ENCODE measurements at places on chromosomes 13 and 19.
A peak's percentile ranks its signal among the peaks of the same experiment; 100 is the strongest.

DNA sequence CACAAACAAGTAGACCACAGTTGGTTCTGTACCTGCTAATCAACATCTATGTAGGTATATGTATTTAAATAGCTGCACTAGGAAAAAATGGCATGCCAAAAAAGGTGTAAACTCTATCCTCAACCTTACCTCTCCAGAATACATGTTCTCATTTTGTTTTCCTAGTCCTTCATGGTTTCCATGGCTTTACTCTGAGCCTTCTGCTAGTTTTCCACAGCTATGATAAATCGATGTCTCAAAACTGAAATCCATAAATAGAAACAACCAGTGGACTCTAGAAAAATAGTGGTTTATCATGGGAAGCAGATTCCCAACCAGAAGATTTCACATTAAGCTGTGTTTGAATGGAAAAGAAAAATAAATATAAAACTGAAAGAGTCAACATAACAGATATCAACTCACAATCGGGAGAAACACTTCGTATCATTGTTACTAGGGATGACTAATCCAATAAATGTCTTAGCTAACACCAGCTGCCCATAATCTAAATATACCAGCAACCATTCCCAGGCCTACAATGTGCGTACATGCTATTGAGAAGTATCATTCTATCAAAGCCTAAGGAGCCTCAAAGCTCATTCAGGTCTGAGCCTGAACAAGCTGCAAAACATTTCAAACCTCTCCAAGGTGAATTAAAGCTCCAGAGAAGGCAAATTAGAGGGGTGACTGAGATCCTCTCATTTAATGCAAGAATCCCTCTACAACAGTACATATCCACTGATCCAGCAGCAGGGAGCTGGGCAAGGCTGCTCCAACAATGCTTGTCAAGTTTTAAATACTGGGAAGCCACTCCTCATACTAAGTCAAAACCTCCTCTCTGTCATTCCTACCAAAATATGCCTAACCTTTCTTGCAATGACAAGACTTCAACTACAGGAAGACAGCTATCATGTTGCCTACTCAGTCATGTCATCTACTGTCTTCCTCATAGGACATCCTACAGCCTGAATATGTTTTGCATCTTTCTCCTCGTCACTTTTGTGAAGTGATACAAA, 90.2 kb downstream of the KCTD12 start:
- DNase-seq = no peak

DNA sequence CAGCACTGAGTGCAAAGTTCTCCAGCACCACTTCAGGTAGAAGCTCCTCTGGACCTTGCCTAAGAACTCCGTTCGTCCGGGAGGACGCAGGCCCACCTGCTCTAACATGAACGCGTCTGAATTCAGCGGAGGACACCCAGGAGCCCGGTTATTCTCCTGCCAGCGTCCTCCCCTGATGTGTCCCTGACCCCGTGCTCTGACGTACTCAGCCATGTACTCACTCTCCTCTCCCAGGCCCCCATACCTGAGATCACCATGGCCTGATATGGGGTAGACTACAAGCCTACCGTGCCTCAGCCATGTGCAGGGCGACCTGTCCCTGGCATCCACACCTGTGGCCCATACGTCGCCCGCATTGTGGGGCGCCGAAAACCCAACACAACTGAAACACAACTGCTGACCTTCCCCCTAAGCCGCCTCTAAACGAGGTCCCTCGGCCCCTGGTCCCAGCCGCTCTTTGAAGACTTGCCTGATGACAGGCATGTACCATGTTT, 744 bp upstream of the ZNF584 start:
- DNase-seq = no peak

DNA sequence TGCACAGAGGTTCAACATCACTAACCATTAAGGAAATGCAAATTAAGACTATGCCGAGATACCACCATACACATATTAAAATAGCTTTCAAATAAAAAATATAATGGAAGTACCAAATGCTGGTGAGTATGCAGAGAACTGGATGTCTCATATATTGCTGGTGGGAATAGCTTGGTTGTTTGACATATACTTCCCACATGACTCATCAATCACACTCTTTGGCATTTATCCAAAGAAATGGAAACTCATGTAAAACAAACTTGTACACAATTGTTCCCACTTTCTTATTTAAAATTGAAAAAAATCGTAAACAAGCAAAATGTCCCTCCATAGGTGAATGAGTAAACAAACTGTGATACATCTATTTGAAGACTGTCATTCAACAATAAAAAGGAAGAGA, 982.6 kb upstream of the ATXN8OS start:
- DNase-seq = no peak

DNA sequence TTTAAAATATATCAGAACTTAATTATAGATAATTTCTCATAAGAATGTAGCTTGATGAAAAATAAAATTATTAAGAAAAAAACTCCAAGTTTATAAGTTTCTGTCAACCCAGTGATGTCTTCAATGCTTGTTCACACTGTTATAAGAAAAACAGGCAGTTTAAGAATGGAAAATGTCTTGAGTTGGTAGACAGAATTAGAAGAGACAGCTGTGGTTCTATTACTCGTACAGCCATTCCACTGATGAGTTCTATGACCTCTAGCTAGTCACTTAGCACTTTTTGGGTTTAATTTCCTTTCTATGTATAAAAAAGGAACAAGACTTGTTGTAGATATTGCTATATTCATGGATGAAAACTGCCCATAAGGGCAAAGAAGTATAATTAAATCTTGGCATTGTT, 1013.1 kb upstream of the ATXN8OS start:
- DNase-seq = no peak

DNA sequence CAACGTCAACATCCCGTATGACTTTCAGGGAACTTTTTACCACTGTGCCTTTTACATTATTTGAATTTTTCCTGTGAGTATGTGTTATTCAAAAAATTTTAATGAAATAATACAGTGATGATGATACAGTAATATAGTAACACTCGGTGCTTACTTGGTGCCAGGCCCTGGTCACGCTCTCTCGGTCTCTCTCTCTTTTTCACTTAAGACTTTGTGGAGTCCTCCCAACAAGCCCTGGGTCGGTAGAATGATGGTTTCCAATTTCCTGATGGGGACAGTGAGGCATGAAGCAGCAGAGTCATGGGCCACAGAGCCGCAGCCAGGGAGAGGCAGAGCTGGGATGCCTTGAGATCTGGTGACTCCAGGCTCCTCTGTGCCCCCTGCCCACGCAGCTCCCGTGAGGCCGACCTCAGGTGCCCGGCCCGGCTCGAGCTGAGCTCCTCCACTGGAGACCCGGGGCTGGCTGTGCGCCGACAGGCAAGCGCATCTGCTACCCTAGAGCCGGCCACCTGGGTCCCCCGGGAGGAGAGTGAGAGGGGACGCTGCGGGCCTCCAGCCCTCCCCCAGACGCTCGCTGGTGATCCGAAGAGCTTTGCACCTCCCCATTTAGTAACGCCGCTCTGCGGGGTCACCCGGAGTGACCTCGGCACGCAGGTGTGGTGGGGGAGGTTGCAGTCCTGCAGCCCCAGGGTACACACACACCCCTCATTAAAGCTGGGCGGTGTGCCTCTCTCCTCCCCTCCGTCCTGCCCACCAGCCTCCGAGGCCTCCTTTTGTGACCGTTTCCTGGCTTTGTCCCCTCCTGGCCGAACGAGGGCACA, 4.4 kb upstream of the SBK3 start:
- peak; percentile 66 for DNase-seq

DNA sequence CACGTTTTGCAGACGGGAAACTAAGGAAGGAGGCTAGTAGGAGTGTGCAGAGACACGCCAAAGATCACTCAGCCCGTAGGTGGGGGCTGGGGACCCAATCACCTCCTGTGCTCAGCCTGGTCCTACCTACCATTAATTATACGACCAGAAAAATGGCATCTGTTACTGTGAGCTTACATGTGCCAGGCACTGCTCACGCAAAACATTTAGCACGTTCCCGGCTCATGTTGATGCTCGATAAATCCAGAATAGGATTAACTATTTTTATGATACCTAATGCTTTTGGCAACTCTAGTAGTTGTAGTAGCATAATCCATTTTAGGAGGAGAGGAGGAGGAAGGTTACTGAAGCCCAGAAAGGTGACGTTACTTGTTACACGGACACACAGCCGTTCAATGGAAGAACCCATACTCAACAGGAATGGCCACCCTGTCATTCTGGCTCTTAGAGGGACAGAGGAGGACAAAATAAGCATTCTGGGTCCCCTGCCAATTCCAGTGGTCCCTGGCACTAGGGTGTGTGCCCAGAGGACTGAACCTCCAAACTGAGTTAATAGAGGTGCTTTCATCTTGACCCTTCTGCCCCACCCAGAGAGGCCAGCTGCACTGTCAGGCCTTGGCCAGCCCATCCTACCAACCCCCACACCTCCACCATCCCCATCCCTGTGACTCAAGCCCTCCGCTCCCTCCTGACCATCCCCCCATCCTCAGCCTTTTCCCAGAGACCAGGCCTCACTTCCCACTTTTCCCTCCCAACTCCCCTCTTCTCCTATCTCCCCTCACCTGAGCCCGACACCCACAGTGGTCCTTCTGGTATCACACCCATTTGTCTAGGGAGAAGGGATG, 5.0 kb upstream of the EML2 start:
- DNase-seq = no peak

- DNase-seq = no peak
Observed at GRCh38 chr13:76621705-76622104, 264.5 kb downstream of the KCTD12 start.

DNA sequence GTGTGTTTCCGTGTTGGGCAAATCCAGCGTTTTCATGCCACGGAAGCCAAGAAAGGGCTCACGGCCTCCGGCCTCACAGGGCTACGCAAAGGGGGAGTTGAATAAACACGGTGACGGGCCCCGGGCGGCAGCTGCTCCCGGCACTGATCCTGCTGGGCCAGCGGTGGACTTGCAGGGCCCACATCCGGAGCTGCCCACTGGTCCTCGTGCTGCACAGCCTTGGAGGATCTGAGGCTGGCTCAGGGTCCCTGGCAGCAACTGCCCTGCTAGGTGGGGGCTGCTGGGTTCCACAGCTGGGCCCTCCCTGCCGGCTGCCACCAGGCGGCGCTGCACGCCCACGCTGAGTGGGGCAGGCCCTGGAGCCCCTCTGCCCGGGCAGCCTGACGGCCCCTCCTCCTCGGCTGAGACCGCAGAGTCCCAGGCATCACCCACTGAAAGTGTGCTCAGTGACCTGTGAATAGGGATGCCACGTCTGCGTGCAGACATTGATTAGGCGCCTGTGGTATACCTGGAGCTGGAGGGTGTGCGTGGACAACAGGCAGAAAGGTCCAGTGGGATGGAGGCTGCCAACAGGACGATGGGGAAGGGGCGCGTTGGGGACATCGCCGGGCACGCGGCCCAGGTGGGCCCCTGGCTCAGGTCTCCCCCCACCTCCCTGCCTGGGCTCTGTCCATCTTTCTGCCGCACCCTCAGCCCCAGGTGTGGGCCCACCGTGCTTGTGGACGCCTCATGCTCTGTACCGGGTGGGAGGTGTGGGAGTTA, 5.3 kb upstream of the HCN2 start:
- DNase-seq = peak; percentile 31

DNA sequence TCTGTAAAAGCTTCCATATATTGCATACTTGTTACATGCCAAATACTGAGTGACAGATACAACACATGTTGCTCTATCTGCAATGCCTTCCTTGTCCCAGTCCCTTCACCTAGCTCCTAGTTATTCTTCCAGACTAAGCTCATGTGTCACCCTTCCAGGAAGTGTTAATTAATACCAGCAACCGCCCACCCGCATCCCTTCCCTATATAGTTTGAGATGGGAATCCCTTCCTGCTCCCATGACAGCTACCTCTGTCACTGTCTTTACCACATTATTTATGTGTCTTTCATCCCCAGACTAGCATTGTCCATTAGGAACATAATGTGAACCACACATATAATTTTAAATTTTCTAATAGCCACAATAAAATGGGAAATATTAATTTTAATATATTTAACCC, 49.5 kb upstream of the FRY start:
- DNase-seq = no peak

All from NCI-H1436 (cell line).